ENCODE measurements at places on chromosomes 16 and 17.

GRCh38 chr17:14306596-14306995 lies 5.7 kb downstream of the HS3ST3B1 start:
- DNase-seq = no peak

DNA sequence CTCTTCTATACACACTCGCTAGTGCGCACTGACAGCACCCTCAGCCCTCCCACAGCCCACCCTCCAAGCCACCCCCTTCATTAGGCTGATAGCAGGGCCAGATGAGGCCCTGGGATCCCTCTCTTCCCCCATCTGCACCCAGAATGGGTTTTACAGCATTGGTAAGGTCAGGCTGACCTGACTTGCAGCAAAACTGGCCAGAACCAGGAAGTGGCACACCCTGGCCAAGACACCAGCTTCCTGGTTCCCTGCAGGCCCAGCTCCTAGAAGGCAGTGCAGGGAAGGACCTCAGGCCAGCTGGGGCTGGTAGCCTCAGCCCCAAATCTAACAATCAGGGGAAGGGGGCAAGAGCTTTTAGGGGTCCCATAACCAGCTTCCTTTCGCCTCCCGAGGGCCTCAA lies 50.0 kb upstream of the MRPS23 start:
- DNase-seq = no peak

- DNase-seq = no peak
These were observed 57.3 kb downstream of the CDC27 start for GRCh38 chr17:47131761-47132160.

DNA sequence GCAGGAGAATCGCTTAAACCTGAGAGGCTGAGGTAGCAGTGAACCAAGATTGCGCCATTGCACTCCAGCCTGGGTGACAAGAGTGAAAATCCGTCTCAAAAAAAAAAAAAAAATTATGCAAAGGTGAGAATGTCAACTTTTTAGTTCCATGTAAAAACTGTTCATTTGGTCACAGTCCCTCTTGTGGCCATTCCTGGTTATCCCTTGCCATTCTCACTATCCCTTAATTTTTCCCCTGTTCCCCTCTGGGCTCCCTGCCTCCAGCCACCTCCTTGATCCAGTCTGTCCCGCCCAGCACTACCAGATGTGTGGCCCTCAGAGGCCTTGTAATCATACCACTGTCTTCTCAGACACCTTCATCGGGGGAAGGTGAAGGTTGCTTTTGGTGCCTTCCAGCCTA lies 23.4 kb downstream of the DCAF7 start:
- no peak for DNase-seq

DNA sequence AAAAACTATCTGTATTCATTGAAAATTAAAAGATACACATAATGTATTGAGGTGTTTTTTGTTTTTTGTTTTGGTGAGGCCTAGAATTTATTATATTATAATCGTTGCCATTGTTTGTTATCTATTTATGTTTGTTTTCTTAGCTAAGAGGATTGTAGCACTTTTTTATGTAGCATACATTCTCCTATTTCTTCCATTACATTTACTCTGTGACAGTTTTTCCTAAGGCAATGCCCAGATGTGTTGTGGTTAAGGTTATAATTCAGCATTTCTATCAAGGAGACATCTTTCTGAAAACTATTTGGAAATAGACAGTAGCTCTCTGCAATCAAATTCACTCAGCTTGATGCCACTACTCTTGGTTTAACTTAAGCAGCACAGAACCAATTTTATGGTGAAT lies 161.6 kb downstream of the PPM1E start:
- no peak for DNase-seq

DNA sequence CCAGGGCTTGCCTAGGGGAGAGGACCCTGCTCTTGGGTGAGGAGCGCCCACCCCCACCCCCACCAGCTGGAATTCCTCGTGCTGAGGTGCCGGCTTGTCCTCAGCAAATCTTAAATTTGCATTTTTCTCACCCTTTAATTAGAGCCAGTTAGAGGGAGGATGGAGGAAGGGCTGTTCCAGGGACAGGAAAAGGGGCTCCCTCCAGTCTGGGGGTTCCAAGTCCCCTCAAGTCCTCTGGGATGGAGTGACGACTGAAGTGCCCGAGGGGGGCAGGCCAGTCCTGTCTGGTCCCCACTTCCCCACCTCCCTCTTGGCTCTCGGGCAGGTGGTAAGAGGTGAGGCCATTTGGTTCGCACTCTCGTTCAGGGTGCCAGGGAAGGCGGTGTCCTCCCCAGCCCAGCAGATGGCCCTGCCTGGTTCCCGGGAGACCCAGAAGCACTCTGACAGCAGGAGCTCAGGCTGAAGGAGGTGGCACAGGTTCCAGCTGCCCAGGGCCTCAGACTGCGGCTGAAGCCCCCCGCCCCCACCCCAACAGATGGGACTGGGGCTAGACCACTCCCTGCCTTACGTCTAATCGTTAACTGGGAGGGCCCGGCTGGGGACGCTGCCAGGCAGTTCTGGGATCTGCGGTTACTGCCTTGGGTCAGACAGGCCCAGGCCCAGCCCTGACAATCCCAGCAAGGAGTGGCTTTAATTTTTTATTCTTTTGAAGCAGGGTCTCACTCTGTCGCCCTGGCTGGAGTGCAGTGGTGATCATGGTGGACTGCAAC lies 2.2 kb downstream of the RAB26 start:
- DNase-seq = no peak

- DNase-seq = peak; percentile 81
These were observed 8.5 kb downstream of the CHTF8 start for GRCh38 chr16:69123910-69124309.

GRCh38 chr16:85173981-85174751 lies 61.9 kb upstream of the CIBAR2 start:
- DNase-seq = no peak

GRCh38 chr17:55090079-55090492 lies 121.5 kb downstream of the STXBP4 start:
- DNase-seq = no peak

- DNase-seq = no peak
These were observed 29.7 kb upstream of the OR1A2 start for GRCh38 chr17:3167574-3167973.

DNA sequence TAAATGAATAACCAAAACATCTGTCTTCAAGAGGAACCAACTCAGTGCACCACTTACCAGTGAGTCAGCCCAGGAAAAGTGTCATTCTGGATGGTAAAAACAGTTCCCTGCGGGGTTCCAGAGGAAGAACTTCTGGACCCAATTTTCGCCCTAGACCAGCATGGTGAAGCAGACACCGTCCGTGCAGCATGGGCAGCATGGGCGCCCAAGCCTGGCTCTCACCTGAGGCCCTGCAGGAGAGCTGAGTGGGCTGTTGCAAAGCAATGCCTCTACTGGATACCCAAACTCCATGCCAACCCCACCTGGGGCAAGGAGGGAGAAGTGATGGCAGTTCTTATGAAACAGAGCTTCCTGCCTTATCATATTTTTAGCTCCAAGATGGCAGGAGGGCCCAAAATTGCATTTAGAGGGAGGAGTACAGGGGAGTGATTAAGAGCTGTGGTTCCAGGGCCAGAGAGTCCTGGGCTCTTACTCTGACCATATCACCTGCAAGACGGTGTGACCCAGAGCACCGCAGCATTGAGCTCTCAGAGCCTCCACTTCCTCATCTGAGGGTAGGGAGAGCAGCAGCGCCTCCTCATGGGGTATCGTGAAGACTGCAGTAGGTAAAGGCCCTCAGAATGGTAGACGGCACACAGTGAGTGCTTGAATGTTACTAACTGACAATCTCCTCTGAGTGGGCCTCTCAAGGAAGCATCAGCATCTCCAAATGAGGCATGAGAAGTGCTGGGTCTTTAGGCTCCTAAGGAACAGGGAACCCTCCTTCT lies 16.6 kb upstream of the INPP5K start:
- no peak for DNase-seq

DNA sequence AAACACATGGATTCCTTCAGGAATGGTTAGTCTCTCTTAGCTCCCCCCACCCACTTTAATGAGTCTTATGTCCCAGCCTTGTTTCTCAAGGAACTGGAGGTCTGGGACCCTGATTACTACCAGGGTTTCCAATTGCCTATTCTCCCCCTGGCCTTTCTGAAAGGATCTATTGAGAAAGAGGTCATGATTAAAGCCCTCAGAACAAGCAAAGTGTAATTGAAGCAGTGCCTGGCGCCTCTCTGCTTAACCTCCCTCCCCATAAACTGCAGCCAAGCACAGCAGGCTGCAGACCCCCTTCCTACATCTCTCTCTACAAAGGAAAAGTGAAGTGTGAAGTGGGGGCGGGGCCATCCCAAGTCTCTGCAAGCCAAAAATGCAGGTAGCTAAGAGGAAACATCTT lies 159.7 kb upstream of the CDH11 start:
- peak; percentile 31 for DNase-seq

DNA sequence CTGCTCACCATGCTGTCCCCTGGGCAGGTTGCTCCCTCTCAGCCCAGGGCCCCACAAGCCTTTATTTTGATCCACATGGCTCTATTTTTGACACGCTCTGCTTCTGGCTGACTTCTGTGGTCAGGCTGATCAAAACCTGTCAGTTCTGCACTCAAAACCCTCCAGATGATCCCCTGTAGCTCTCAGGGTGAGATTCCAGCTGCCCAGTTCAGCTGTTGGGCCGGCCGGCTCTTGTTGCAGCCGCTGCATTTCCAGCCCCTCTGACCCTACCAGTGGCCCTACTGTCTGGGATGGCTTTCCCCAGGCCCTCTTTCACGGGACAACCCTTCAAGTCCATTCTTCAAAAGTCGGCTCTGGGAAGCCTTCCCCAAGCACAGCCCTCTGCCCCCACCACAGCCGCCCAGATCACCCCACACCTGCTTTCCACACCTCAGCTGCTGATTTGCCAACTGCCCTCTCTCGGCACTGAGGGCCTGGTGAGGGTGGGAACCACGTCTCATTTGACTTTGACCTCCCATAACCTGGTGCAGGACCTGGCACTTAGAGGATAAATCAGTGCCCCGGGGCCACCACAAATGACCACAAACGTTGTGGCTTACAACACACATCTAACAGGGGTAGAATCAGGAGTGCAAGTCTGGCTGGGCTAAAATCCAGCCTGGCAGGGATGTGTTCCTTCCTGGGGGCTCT lies 16.3 kb upstream of the CACNG4 start:
- no peak for DNase-seq

DNA sequence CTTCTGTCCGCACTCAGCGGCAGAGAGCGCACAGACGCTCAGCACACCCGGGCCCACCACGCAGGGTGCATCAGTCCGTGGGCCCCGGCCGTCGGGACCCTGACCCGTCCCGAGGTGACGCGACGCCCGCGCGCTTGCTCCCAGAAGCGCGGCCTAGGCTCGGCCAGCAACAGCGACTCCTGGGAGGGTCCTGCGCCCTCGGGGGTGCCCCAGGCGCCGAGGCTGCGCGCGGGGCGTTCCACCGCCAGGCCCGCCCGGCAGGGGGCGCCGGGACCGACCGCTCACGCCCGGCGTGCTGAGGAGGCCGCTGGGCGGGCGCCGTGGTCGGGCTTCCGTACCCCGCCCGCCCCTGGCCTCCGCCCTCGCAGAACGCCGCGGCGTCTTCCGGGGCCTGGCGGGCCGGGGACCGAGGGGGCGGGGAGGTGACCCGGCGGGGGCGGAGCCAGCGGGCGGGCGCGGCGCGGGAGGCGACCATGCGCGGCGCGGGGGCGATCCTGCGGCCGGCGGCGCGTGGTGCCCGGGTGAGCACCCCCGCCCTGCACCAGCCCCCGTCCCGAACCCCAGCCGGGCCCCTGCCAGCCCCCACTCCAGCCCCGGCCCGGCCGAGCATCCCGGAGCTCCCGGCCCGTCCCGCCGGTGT lies at the start of gene CISD3:
TSS of gene CISD3 (plus strand) at position 456 of the 640 bp plus-strand sequence. CDS start at position 474, 18 bp downstream.
- no peak for DNase-seq

- no peak for DNase-seq
These were observed 229.7 kb downstream of the IRX3 start for GRCh38 chr16:54056921-54057320.

DNA sequence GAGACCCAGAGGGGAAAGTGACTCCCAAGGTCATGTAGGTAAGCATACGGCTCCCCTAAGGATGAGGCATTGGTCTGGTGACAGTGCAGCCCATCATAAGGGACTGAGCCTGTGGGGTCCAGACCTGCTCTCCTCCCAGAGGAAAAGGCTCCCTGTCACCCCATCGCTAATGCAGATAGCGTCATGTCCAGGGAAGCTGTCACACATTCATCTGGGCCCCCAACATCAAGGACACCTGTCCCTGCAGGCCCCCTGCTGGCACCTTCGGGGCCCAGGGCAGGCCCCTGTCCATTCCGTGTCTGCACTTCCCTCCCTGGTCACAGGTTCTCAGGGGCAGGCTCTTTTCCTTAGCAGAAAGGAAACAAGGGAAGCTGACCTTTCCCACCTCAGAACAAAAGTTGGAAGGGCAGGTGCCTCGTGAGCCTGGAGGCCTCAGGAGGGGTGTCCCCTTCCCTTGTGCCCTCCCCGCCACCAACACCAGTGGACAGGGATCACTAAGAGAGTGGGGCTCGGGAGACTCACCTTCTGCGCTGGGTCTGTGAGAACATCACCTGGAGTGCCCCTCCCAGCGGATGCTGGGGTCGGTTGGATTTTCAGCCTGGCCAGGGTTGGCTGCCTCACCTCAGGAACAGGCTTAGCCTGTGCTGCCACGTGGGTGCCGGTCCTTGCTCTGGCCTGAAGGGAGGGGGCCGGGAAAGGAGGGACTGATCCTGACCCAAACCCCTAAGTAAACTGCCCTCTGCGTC lies 17.3 kb upstream of the LASP1NB start:
- no peak for DNase-seq

DNA sequence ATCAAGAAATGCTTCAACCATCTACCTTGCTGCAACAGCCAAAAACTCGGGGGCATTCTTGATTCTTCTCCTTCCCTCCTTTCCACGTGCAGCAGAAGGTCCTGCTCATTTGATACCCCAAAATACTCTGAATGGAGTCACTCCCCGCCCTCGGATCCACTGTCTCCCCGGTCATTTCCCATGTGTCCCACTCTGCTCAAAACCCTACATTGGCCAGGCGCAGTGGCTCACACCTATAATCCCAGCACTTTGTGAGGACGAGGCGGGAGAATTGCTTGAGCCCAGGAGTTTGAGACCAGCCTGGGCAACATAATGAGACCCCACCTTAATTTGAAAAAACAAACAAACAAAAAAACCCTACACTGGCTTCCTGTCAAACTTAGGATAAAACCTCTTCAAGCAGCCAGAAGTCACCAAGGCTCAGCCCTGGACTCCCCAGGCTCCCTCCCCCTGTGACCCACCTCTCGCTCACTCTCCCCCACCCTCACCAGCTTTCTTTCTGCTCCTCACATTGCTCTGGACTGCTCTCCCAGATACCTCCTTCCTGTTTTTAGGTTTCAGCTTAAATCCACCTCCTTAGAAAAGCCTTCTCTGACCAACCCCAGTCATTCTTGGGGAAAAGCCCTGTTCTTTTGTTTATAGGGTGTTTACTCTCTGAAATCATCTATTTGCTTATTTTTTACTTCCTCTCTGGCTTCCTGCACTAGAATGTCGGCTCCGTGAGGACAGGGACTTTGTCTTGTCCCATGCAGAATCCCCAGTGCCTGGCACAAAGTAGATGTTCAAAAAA lies 2.8 kb downstream of the SLC13A2 start:
- no peak for DNase-seq

GRCh38 chr16:14613991-14614390 lies 16.1 kb downstream of the PARN start:
- no peak for DNase-seq

DNA sequence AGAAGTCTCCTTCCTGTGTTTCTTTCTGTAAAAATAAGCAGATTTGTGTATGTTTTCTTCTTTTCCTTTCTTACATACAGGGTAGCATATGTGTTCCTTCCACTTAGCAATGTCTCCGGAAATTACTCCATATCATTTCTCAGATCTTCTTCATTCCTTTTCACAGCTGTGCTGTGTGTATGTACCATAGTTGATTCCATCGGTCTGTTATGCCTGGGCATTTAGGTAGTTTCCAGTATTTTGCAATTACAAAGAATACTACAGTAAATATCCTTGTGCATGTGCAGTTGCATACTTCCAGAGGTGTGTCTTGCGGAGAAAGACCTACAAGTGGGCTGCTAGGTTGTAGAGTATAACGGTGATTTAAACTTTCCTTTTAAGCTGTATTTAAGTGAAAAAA lies 69.8 kb downstream of the CLEC16A start:
- DNase-seq = no peak

Data from left kidney (tissue), 8 donors.